ENCODE measurements at places on chromosomes 3 and 15. TPM values are rescaled to one million over a fixed set of nuclear protein-coding genes. Genes with fewer than 3 reads are reported as not detected.

DNA sequence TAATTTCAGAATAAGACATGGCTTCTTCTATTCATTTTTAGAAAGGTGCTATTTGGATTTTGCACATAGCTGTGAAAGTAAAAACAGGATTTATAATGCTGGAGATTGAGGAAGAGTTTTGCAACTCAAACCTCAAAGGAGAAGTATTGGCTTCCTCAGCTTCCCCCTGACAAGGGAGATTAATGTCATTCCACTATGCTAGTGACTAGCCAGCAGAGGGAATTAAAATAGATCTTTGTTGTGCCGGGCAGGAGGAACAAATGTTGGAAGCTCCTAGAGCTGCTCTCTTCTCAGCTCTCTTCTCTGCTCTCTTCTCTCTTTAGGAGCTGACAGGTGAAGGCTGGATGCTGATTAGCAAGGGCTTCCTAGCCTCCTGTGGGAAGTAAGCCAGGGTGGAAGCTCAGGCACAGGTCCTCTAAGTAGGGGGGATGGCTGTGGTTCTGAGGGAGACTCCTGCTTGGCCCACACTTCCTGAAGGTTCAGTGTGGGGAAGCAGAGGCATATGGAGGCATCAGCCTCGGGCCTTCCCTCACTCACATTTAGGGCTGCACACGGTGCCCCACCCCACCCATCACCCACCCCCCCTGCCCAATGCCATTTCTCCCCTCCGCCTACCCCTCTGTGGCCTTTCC, 29.6 kb downstream of the CX3CR1 start:
- no peak for DNase-seq

GRCh38 chr3:191702121-191702520, 241.2 kb downstream of the PYDC2 start:
- no peak for DNase-seq

- no peak for DNase-seq
Observed at GRCh38 chr15:79609506-79609905, 177.4 kb downstream of the MINAR1 start.

DNA sequence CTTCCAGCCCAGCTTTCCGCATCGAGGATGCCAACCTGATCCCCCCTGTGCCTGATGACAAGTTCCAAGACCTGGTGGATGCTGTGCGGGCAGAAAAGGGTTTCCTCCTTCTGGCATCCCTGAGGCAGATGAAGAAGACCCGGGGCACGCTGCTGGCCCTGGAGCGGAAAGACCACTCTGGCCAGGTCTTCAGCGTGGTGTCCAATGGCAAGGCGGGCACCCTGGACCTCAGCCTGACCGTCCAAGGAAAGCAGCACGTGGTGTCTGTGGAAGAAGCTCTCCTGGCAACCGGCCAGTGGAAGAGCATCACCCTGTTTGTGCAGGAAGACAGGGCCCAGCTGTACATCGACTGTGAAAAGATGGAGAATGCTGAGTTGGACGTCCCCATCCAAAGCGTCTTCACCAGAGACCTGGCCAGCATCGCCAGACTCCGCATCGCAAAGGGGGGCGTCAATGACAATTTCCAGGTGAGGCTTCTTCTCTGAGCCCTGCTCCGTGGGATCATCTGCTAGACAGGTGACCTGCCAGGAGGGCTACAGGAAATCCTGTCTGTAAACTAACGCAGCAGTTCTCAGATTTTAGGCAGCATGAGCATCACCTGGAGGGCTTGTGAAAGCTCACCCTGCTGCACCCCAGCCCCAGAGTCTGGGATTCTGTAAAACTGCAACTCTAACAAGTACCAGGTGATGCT, 1.6 kb downstream of the THBS1 start:
- no peak for DNase-seq

- DNase-seq, result no peak
Observed at GRCh38 chr15:101254157-101255050, 2.6 kb upstream of the CHSY1 start.

SLC35G2 gene
- 31.0 TPM for total RNA-seq

DNA sequence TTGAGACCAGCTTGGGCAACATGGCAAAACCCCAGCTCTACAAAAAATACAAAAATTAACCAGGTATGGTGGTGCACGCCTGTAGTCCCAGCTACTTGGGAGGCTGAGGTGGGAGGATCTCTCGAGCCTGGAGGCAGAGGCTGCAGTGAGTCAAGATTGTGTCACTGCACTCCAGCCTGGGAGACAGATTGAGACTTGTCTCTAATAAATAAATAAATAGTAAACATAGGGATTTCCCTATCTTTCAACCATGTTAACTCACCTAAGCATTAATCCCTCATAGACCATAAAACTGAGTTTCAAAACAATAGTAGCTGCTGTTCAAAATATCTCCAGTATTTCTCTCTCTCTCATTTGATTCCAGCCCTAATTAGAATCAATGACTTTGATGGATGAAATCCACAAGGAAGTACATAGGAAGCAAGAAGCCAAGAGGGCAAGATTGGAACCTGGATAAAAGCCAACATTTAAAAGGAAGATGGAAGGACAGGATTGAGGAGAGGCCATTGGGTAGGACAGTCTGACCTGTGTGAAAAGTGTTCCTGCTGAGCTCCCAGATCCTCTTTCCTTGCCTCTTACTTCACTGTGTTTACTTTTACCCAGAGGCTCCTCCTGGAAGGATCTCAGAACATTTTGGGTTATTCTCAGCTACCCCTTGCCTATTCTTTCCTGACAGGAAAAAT, 12.4 kb upstream of the TTBK2 start:
- DNase-seq, result no peak

DNA sequence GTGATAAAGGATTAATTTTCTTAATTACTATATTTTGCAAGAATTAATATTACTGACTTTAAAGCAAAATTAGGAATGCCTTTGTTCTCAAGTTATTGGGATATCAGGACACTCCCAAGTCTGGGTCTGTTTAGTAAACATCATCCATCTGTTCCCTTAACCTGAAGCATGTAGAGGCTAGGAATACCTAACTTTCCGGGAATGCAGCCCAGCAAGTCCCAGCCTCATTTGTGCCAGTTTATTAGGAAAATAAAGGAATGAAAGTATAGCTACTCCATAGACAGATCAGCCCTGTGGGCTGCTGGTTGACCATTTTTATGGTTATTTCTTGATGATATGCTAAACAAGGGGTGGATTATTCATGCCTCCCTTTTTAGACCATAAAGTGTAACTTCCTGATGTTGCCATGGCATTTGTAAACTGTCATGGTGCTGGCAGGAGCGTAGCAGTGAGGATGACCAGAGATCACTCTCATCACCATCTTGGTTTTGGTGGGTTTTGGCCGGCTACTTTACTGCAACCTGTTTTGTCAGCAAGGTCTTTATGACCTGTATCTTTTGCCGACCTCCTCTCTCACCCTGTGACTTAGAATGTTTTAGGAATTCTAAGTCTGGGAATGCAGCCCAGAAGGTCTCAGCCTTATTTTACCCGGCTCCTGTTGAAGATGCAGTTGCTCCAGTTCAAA, 540.2 kb downstream of the NAALADL2 start:
- no peak for DNase-seq

Data from Calu3 (cell line).